ENCODE measurements at places on chromosomes 5 and 9.

- peak; percentile 1 for DNase-seq
These were observed 1278.0 kb downstream of the EFNA5 start for GRCh38 chr5:106392766-106393165.

DNA sequence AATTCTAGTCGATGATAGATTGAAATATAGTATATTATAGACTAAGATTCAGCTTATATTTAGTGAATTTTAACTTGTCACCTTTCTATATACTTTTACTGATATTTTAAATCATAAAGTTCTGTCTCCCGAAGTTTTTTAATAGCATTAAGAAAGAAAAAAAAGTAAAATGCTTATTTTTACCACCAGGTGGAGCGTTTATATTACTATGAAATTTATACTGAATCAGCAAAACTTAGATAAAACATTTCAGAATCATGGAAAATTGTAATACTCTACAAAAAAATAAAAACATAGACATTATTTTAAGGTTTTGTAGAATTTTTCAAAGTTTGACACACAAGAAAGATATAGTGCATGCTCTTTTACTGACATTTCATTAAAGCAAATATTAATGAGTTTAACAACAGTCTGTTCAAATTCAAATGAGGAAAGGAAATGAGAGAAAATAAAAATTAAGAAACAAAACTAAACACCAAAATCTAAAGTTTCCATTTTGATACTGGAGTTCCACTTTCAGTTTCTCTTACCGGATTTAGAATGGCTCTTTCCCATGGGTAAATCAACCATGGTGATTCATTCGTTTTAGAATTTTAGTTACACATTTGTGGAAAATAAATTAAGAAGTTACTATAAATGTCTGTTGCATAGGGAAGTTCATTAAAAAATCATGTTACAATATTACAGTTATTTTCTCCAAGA is 1035.3 kb downstream of the CDH12 start:
- no peak for DNase-seq

GRCh38 chr9:13383855-13384254 is 104.4 kb upstream of the MPDZ start:
- no peak for DNase-seq

DNA sequence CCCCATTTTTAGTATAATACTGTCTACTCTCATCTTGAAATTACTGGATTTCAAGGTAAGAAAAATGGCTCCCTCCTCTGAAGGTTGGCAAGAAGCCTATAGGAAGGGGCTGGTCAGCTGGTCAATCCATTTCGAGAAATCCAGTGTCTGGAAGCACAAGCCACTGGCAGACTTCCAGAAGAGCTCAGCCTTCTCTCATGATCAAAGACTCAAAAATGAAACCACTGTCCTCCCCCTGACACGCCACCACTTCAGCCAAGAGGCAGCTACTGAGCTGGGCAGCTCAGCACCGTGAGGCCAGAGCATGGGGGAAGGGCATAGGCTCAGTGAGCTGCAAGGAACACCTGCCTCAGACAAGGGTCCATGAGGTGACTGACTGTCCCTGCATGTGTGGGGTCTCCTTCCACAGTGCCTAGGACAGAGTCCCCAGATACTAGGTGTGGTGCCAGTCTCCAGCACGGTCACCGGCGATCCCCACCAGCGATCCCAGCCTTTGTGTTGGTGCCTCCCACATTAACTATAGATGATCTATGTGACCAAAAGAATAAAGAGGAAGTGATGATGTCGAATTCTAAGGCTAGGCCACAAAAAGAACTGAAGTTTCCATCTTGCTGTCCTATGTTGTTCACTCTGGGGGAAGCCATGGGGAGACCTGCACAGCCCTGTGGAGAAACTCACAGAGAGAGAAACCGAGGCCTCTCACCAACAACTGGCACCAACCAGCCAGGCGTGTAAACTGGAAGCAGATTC is 100.1 kb upstream of the LRRTM2 start:
- peak; percentile 85 for DNase-seq

- no peak for DNase-seq
These were observed 20.1 kb upstream of the HMCN2 start for GRCh38 chr9:130245474-130245873.

DNA sequence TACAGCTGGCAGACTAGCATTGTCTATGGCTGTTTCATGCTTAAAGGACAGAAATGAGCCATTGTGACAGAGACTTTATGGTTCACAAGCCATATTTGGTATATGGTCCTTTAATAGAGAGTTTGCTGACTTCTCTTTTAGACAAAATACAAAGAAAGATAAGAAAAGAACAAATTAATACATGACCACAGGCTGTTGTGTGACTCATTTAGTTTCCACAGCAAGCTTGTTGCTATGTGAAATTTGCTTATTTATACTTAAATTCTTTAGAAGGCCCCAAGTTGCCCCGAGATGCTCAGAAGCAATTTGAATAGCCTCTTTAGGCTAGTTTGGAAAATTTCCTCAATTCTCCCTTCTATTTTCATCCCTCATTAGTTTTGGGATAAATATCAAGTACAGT is 315.3 kb upstream of the RPS23 start:
- DNase-seq = peak; percentile 28

- DNase-seq = peak; percentile 64
These were observed 274.5 kb upstream of the PTGER4 start for GRCh38 chr5:40405230-40405629.

DNA sequence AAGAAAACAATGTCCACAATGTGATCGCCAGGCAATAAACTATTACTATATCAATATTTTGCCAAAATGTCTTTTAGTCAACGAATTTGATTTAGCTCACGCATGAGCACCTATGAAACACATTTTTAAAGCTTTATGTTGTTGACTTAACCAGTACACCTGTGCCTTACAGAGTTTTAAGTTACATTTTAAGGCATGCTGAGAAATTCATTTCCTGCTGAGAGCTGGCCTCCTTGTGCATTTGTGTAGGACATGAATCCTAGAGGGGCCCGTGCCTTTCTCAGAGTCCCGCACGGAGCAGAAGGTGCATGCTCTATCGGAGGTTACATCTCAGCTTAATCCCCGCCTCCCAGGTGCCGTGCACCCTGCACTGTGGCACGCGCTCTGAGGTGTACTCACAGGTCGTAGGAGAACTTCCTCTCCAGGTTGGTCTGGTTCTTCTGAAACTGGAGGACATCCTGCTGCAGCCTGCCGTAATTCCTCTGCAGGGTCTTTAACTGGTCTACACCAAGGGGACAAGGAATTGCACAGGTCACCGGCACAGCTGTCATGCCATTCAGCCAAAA is 53.2 kb downstream of the GOLM1 start:
- DNase-seq = no peak

DNA sequence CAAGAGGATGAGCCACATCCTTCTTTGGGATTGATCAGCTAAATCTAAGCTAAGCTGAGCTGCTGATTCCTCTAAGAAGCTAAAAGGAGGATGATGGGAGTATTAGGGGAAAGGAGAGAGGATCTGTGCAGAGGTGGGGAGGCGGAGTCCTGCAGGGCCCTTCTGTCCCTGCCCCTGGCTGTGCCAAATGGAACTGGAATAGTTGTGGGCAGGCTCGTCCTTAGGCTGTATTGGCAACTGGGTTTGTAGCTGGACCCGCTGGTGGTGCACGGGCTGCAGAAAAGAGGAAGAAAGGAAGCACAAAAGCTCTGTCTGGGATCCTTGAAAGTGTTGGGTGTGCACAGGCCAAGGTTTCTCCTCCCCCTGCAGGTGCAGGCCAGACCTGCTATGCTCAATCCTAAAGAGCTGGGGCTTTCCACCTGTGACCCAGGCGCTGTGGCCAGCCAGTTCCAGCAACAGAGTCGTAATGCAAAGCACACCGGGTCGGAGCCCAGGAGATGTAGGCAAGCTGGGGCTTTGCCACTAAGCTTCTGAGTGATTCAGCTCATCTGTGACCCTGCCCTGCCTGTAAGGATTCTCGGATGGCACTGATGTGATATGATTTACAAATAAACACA is 9.8 kb downstream of the CLTB start:
- no peak for DNase-seq

DNA sequence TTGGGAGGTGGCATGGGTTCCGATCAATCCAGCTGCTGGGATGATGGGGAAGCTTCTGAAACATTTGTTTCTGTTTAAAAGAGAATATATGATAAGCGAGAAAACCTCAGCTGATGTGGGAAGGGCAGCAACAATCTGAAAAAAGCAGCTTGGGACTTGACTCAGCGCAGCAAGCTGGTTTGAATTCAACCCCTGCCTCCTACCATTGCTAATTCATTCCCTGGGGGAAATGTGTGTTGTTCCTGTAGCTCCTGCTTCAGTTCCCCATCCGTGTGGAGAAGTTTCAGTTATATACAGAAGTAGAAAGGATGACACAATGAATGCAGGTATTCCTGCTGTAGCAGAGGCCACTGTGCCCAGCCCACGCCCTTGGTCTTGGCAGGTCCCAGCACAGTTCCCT is 145.1 kb downstream of the NXNL2 start:
- DNase-seq = no peak

- no peak for DNase-seq
These were observed 4.6 kb downstream of the PAM start for GRCh38 chr5:102759700-102760099.

GRCh38 chr9:88923092-88923491 is 68.2 kb upstream of the S1PR3 start:
- no peak for DNase-seq

DNA sequence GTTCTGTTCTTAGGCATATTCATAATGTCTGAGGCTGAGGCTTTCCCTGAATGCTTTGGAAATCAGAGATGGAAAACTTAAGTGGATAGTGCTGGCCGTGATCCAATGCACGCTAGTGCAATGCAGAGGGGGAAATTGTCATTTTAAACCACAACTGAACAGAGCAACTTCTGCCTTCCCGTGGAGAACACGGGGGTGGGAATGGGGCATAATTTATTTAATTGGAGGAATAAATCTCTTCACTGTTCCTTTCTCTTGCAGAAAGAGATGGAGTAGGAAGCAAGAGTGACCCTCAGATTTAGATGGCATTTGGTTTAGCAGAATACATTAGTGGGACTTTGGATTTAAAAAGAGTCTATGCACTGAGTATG is 22.9 kb upstream of the NREP start:
- peak; percentile 53 for DNase-seq

DNA sequence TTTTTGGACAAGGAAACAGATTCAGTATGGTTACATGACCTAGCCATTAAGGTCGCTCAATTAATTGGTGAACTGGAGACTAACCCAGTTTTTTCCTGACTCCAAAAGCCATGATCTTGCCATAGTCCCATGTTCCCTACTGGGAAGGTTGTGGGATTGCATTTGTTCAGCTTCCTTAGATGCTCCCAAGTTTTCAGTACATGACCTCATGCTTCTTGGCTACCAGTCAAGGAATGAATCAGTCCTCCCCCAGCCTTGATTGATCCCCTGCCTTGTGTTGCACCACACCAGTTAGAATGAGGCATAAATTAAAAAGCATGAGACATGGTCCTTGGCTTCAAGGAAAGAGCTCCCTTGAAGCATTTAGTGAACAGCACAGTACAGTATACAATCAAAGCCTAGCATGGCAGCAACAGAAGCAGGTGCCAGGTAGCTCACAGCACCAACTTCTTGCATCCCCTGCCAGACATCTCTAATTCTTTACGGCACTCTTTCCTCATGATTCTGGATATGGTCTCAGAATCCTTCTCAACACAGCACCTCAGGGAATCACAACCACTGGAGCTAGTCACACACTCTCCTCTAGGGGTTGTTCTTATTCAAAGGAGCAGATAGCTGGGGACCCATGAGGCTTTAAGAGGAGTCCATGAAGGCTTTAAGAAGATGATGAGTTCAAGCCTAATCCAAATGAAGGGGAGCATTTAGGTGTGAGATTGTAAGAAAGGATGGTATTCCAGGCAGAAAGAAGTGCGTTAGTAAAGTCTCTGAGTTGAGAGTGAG is 295.5 kb upstream of the CLINT1 start:
- peak; percentile 74 for DNase-seq

DNA sequence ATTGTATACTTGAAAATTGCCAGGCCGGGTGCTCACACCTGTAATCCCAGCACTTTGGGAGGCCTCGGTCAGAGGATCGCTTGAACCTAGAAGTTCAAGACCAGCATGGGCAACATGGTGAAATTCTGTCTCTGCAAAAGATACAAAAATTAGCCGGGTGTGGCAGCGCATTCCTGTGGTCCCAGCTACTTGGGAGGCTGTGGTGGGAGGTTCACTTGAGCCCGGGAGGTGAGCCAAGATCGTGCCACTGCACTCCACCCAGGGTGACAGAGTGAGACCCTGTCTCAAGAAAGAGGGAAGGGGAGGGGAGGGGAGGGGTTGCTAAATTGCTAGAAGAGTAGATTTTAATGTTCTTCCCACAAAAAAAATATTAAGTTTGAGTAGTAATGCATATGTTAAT is 53.2 kb downstream of the FNBP1 start:
- peak; percentile 82 for DNase-seq

DNA sequence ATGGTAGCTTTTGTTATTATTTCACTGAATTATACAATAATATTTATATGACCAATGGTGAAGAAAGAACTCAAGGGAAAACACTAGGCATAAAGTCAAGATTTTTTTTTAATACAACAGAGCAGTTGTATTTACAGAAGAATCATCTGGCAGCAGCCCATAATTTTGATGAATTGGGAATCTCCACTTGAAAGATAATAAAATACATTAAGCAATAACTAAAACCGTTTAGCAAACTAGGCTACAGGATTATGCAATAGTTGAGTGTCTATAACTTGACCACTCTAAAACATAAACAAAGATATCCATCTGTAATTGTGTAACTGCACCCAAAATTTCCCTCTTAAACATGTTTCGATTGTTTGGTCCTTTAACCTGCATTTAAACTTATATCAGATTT is 80.8 kb downstream of the SNCAIP start:
- no peak for DNase-seq

GRCh38 chr9:131603199-131603598 is 57.9 kb downstream of the PRRT1B start:
- no peak for DNase-seq

GRCh38 chr9:133735931-133736330 is 2.2 kb downstream of the SARDH start:
- no peak for DNase-seq

GRCh38 chr5:113061846-113062780 is 85.5 kb downstream of the DCP2 start:
- peak; percentile 83 for DNase-seq

- DNase-seq = no peak
These were observed 403.9 kb downstream of the ADGRV1 start for GRCh38 chr5:90962481-90962880.

DNA sequence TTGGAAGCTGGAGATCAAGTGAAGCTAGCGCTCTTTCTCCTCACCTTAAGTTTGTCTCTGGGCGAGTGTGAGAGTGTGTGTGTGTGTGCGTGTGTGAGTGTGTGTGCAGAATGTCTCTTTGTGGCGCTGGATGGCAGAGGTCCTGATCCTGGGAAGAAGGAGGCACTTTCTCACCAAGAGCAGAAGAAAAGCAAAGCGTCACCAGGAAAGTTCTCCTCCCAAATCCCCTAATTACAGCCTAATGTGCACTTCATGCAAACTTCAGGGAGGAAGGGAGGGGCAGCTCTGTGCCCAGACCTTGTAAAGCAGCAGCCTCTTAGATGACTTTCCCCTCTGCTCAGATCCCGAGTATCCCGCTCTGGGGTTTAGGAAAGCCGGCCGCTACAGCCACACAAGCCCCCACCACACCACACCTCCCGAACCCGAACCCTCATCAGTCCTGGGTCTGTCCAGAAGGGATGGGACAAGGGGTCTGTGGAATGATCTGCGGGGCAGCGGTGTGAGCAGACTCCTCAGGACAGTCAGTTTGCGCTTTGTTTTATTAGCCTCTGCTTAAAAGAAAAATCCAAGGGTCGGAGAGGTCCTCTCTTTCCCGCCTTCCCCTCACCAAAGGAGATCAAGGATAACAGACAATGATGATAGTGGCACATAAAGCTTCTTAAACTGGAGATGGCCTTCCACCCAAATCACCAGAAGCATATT is at the start of gene HAPLN1:
HAPLN1 (minus strand) TSS at position 20 of the 702 bp plus-strand sequence. CDS start 47,332 bp downstream, outside the sequence.
- no peak for DNase-seq

GRCh38 chr9:71790296-71790695 is 22.0 kb upstream of the CEMIP2 start:
- peak; percentile 53 for DNase-seq

- DNase-seq = no peak
These were observed 12.0 kb downstream of the ISL1 start for GRCh38 chr5:51395245-51395644.

All from EH (cell line).